ENCODE measurements at places on chromosomes 6 and 20.

- no peak for DNase-seq
Measured at GRCh38 chr6:162409741-162410691, 317.6 kb downstream of the PRKN start.

DNA sequence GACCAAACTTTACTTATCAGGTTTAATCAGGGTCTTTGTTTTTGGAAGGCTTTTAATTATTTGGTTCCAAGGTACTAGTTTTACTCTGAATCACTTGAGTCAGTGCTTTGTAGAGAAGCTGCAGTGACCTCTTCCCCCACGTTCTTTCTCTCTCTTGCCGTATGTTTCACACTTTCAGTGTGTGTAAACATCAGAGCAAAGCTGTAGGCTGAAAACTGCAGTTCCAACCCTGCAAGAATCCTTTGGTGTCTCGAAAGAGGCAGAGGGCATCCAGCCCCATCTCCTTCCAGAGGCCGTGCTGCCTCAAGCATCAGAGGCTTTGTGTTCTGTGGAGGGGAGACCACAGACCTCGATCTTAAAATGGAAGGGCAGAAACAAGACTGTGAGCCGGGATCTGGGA lies 42.1 kb downstream of the CFAP61 start:
- no peak for DNase-seq

DNA sequence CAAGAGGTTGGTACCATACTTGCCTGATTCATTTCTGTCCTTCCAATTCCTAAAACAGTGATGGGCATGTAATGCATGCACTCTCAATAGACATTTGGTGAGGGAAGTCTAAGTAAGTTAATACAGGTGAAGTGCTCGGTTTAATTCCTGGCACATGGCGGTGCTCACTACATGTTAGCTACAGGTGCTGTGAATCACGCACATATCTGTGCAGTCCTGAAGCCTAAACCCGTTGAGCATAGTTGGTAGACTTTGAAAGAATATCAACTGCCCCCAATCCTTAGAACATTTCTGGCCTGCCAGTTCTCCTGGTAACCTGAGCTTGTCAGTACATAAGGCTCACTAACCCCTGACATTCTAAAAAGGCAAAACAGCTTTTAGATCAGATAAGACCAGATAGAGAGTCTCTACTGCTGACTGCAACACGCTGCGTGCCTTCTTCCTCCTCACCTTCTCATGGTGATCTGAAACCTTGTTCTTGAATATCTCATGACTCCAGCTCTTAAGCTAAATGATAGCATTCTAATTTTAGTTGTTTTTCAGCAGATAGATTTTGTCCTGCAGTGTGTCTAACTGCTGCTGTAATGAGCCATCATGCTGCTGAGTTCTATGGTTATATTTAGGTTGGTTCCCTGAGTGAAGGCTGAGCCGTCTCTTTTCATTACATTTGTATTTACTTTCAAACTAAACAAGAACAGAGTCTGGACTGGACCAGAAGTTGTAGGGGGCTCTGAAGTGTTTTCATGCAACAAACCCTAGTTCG lies 328.5 kb upstream of the QKI start:
- DNase-seq: no peak

DNA sequence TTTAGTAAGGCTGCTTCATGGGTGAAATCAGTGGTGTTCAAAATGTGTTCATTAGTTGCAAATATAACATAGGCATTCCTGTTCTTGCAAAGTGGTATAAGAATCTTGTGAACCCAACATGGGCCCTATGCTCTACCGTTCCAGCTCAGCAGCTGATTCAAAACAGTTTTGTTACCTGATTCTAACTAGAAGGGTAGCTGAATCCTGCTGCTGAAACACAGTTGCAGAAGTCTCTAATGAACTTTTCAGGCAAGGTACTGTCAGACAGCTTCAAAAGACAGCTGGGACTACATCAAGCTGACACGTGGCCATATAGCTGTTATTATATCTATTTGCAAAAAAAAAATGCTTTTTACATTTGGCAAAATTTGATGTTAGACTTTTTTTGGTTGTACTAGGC lies 22.7 kb downstream of the THEMIS start:
- no peak for DNase-seq

DNA sequence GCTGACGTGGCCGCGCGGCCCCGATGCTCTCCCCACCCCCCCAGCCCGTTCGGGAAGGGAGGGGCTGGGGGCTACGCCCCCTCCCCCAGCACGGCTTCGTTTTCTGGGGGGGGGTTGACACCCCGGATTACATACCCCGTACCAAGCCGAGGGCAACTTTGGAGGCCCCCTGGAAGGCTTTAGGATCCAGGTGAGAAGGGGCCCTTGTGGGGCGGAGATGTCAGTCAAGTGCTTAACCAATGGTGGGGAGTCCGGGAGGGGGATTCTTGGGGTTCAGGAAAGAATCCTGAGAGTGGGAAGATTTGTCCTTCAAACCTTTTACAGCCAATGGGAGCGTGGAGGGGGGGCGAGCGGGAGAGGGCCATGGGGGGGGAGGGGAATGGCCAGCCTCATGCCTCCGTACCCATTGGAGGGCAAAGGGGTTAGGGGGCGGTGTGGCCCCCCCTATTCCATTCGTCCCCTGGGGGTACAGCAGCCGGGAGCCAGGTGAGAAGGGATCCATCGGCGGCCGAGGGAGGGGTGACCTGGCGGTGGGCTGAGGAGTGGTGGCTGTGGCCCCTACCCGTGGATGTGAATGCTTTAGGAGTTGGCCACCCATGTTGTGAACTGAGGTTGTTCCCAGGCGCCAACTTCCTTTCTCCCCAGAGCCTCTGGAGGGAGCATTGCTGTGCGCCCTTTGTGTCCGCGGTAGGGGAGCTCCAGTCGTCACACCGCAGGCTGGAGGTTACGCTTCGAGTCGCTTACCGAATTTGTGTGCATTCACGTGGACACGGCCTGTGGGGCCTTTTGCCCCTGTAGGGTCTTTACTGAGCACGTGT lies 682 bp downstream of the BRD2 start:
- peak; percentile 62 for DNase-seq

DNA sequence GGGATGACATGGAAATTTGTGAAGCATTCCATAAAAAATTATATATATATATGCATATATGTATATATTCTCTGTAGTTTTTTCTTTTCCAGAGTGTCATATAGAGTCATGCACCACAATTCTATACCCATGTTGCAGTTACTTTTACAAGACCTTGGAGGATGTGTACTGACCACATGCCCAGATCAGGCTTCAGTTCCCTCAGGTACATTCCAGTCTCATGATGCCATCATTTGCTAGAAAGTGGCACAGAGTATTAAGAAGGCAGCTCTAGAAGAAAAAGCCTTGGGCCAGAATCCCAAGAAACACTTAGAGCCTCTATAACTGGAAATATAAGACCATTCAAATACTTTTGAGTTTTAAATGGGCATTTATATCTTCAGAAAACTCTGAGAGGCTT lies 685.5 kb upstream of the FLRT3 start:
- DNase-seq: no peak

GRCh38 chr20:50727792-50728485 lies 3.4 kb upstream of the PARD6B start:
- no peak for DNase-seq

DNA sequence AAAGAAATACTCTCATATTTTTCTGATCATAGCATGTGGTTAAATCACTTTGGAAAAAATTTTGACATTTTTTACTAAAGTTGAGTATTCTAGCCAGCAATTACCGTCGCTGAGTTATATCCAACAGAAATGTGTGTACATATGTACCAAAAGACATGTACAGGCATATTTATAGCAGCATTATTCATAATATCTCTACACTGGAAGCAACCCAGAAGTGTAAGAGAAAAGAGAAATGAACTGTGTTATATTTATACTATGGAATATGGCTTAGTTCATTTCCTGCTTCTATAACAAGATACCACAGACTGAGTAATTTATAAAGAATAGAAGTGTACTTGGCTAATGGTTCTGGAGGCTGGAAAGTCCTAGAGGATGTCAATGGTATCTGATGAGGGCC lies 474.0 kb upstream of the GJE1 start:
- no peak for DNase-seq

DNA sequence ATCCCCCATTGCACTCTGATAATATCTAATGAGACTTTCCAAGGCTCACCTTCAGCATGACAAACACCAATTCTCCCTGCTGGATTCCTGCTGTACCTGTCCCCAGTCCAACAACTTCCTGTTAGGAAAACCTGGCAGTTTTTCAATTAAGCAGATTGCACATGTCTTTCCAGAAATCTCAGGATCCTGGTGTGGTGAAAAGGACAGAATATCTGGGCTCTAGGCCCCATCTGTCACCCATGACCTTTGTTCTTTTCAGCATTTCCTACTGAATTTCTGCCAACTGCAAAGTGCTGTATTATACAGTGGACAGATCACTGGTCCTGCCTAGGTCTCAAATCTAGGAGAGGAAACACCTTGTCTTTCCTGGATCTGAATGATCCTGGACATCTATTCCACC lies 27.7 kb upstream of the DTNBP1 start:
- DNase-seq: no peak

DNA sequence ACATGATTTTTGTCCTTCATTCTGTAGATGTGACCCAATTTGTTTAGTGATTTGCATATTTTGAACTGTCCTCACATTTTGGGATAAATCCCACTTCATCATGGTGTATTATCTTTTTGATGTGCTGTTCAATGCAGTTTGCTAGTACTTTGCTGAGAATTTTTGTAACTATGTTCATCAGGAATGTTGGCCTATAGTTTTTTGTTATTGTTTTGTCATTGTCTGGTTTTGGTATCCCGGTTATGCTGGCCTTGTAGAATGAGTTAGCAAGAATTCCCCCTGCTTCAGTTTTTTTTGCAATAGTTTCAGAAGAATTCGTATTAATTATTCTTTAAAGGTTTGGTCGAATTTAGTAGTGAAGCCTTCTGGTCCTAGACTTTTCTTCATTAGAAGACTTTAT lies 11.9 kb downstream of the KIF25 start:
- no peak for DNase-seq

- no peak for DNase-seq
Measured at GRCh38 chr6:134414793-134415192, 96.9 kb upstream of the SGK1 start.

DNA sequence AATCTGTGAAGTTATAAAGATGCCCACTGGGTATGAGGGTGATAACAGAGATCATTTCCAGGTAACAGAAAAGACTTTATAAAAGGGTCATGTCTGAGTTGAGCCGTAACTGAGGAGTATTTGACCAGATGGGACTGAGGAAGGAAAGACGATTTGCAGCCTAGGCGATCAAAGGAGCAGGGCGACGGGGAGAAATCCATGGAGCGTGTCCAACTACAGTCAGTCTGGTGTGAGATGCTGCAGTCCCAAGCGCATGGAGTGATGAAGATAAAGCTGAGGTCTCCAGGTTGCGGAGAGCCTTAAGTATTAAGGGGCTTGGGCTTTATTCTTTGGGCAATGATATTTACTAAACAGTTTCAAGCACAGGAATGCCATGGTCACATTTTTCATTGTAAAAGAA lies 166.7 kb downstream of the PRKN start:
- DNase-seq: no peak

- no peak for DNase-seq
Measured at GRCh38 chr6:100440935-100441334, 23.8 kb downstream of the SIM1 start.

DNA sequence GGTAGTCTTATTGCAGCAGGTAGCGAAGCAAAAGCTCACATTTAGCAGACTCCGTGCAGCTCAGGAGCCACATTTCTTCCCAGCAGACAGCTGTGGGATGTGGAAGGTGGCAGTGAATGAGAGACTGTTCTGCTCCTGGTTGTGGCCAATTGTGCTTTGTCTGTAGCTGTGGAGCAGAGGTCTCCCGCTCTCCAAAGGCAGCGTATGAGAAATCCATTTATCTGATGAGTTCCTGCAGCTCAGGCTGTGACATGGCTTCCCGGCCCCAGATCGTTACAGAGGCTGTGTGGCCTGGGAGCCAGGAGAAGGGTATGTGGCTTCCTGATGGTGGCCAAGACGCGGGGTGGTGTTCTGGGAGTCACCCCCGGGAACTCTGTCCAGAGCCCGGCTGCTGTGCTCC lies 64.5 kb upstream of the KIF16B start:
- DNase-seq: no peak

DNA sequence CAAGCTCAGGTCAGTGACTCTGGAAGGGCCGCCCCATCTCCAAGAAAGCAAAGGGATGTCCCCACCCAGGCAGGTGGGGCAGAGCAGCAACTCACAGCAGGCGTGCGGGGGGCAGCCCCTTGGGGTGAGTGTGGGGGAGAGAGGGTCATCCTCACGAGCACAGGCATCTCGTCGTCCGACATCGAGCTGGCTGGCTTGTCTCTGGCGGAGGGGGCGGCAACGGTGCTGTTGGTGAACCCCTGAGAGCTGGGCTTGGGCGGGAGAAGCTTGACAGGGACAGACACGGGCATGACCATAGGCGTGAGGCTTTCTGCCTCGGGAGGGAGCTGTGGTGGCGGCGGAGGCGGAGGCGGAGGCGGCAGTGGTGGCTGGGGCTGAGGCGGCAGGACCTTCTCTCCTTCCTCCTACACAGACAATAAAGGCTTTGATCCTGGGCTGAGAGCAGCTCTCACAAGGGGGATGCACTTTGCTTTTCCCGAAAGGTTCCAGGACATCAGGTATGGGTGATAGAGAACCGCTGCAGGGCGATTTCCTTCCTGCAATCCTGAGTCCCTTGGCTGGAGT lies 45.6 kb upstream of the MRPS10 start:
- DNase-seq: no peak

DNA sequence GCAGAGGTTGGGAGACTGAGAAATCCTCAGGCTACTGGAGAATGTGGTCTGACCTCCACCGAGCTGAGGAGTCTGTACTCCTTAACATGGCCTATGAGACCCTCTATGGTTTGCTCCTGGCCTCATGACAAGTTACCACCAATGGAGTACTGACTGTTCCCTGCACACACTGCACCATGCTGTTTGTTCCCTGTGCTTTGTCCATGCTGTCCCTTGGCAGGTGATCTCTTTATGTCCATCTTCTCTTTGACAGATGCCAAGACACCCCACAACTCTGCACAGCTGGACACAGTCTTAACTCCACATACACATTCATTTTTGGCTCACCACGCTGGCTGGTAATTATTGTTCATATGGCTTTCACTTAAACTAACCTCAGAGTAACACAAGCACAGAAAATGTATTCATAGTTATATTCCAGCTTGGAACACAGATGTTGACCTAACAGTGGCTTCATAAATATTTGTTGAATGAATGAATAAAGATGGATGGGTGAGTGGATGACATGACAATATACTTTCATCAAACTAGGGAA lies 258.0 kb downstream of the ATXN1 start:
- no peak for DNase-seq

GRCh38 chr6:753486-753885 lies 60.5 kb upstream of the EXOC2 start:
- DNase-seq: no peak
